ENCODE measurements at places on chromosomes 3 and 15.

GRCh38 chr15:77606142-77607034, 26.3 kb downstream of the LINGO1 start:
- DNase-seq = no peak

GRCh38 chr15:98875309-98875708, 132.3 kb downstream of the PGPEP1L start:
- DNase-seq = no peak

DNA sequence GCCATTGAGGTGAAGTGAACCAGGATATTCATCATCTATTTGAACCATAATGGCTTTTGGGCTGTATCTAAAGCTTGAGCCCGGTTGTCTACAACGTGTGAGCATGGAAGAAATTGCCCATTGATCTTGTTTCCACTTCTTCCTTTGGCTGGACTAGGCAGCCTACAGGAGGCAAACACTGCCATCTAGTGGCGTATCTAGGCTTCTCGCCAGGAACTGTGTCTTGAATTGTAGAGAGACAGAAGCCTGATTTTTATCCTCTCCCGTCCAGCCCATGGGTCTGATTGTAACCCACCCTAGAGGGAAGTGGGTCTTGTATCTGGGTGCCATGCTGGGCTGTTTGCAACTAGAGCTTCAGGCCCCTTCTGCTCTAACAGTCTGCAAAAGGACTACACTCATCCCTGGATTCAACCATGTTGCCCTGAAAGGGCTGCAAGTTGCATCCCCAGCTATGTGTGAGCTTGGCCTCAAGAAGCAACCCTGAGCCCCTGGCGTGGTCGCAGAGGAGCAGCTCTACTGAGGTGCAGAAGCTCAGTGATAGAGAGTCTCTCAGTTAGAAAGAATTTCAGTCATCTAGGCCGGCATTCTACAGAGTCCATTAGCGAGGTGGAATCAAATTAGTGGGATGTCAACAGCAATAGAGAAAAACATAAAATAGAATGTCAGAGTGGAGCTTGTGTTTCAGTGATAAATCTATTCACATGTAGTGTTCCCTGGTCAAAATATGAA, 170.2 kb upstream of the UMPS start:
- peak; percentile 62 for DNase-seq

DNA sequence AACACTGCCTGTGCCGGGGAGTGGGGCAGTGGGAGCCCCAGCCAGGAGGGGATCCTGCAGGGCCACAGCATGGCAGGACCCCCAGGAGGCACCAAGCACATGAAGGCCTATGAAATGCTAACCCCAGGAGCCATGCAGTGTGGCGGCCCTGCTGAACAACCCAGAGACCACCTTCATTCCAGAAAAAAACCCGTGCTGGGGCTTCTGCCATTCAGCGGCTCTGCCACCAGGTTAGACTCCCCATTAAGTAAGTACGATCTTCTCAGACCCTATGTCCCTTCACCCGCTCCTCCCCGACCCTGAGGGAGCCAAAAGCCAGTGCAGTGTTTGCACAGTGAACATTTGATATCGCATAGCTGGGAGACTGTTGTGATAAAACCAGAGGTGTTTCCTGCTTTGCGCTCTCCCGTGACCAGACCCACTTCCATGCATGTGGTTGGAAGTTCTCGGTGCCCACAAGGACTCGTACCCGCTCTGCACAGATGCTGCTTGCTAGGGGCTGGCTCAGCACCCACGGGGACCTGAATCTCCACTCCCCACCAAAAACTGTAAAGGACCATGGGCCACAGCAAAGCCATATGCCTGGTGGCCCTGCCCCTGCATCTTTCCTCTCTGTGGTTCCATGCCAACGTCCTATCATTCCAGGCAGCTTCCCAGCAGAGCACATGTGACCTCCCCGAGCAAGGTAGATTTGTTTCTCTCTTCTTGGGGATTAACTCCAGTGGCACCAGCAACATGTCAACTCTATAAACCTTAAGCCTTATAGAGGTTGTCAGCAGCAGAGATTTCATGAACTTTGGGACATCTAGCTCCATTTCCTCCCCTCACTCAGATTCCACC, 5.3 kb downstream of the PLA2G4D start:
- no peak for DNase-seq

- DNase-seq = no peak
These were observed 113.1 kb downstream of the TGFBR2 start for GRCh38 chr3:30719536-30719935.

- DNase-seq = no peak
These were observed 28.6 kb downstream of the CGGBP1 start for GRCh38 chr3:88030210-88030609.

- DNase-seq = no peak
These were observed 58.4 kb upstream of the GOLIM4 start for GRCh38 chr3:168154089-168154488.

- DNase-seq = peak; percentile 40
These were observed 26.5 kb downstream of the LYSMD4 start for GRCh38 chr15:99706557-99707303.

- no peak for DNase-seq
These were observed 259.1 kb upstream of the PEX5L start for GRCh38 chr3:180295811-180296210.

DNA sequence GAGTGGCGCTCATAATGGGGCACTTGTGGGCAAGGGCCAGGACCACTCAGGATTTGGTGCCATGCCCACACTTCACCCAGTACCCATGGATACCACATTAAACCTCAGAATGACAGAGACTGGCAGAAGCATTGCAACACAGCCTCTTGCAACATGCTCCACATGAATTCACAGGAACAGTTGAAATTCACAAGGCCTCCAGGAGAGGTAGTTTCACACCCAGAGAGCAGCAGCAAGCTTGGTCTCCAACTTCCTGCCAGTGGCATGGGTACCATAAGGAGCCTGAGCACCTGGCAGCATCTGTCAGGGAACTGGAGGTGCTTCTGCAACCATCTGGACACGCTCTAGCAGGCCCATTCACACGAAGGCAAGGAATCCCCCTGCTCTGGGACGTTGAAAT, 101.0 kb downstream of the OSBPL10 start:
- no peak for DNase-seq

DNA sequence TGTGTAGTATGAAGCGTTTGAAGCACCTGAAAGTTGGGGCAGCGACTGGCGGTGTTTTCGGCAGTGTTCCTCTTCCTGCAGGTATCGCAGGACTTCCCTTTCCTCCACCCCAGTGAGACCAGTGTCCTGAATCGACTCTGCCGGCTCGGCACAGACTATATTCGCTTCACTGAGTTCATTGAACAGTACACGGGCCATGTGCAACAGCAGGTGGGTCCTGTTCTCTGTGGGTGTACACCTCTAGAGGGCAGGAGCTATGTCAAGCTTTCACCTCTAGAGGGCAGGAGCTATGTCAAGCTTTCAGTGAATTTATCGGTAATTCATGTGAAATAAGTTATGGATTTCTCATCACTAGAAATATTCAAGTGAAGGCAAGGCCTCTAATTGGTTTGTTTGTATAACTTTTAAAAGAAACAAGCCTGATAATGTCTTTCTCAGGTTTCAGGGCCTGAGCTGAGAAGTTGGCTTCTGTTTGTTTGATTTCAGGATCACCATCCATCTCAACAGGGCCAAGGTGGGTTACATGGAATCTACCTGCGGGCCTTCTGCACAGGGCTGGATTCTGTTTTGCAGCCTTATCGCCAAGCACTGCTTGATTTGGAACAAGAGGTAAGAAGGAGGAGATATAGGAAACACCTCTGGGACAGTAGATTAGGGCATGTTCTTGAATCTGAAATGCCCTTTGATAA, 5.3 kb downstream of the TUBGCP4 start:
- DNase-seq = peak; percentile 33

DNA sequence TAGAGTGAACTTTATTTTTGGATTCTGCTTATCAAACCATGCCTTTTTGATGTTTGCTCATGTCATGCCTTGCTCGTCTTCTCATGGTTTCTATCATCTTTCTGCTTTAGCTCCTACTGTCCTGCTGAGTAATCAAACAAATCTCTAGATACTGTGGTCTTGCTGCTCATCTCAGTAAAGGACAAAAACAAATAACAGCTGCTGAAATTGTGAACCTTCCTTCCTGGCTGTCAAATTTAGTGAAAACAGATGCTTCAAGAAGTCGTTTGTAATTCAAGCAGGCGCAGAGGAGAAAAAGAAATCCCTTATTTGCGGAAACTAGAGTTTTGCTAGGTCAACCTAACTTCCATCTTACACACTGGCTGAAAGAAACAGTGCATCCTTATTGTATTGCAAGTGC, 616.1 kb upstream of the ALCAM start:
- no peak for DNase-seq

DNA sequence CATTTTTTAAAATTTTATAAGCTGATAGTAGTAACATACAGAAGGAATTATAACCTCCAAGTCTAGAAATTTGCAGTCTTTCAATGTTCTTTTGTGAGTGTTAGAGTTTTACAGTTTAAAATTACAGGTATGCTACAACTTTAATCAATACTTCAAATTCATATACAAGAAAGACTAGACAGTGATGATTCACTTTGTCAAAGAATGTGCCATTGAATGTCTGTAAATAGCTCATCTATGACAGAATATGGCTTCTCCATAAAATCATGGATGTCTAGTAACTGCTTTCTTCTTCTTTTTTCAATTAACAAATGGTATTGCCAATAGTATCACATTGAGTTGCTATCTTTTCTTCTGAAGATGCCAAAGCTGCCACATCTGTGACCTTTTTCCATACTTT, 4.1 kb upstream of the TSC22D2 start:
- DNase-seq = no peak

DNA sequence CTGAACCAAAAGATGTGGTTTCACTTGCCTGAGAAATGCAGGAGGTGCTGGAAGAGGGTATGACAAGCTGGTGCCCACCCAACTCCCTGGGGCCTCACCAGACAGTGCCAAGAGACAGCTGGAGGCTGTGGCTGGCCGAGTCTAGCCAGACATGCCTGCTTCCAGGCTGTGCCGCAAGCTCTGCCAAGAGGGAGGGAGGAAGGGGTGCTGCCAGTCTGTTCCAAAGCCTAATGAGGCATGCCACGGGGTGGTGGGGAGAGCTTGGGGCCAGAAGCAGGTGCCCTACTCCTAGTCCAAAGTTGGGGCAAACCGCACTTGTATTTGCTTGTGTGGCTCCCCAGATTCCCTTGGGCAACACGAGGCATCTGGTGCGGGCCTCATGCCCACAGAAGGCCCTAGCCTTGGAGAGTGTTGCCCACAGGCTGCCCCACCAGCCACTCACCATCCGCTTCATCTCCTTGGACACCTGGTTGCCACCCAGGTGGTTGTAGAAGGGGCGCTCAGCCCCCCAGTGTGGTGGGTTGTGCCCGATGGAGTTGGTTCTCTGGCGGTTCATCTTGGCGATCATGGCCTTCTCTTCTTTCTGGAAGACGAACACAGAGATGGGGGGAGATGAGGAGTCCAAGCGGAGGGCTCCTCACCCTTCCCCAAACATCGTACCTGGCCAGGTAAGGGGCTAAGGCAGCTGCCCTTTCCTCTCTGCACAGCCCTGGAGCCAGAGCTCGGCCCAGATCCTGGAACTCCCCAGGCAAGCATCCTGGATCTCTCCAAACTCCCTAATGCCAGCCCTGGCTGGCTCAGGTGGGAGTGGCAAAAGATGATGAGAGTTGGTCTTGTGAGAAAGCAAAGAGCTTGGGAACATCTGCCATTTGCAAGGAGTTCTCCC, 123.4 kb downstream of the SEC22A start:
- DNase-seq = no peak

DNA sequence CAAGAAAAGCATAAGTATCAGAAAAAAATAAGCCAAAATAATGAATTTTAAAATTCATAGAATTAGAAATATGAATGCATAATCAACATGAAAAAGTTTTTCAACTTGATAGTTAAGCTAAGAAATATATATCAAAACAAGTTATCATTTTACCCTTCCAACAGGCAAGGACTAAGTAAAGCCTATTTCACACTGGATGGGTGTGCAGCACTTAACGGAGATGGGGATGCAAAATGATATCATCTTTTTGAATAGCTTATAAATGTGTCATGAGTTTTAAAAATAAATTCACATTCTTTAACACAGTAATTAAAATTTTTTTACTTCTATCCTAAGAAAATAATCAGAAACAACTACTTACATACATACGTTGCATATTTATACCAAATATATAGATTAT, 20.9 kb downstream of the PIK3R4 start:
- no peak for DNase-seq

DNA sequence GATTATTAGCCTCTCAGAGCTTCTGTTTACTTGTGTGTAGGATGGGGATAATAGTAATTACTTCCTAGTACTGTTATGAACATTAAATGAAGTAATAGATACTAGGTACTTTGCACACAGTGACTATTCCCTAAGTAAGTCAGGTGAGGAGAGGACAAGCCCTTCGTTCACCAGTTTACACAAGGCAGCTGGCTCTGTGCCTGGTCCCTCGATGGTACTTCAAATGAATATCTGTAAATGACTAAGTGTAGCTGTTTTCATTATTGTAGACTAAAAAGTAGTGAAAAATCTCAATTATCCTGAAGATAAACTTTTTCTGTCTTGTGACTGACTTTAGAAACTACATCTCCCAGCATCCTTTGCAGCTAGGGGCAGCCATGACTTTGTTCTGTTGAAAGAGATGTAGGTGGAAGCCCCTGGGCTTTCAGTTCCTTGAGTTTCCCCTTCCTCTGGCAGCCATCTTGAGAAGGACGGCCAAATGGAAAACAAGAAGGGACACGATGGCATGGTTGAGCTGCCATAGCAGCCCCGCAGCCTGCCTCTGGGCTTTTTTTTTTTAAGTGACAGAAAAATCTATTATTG, 11.7 kb upstream of the WNT7A start:
- DNase-seq = no peak

- no peak for DNase-seq
These were observed 5.9 kb downstream of the CAMK2N2 start for GRCh38 chr3:184255291-184256039.

GRCh38 chr3:14179114-14179465, 473 bp downstream of the LSM3 start:
- no peak for DNase-seq

DNA sequence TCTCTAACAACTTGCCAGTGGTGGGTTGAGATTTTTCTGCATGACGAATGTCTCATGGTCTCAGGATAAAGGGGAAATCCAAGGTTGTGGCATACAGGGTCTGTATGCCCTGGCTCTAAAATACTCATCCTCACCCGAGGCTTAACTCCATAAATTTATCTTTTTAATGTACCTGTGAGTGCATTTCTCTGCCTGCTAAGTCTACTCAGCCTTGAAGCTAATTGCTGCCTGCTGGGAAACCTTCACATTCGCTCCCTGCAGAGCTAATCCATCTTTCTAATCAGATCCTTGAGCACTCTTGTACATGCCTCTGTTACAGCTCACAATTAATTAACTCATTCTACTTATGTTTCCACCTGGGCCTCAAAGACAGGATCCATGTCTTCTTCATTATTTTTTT, 93.8 kb downstream of the CMSS1 start:
- no peak for DNase-seq

DNA sequence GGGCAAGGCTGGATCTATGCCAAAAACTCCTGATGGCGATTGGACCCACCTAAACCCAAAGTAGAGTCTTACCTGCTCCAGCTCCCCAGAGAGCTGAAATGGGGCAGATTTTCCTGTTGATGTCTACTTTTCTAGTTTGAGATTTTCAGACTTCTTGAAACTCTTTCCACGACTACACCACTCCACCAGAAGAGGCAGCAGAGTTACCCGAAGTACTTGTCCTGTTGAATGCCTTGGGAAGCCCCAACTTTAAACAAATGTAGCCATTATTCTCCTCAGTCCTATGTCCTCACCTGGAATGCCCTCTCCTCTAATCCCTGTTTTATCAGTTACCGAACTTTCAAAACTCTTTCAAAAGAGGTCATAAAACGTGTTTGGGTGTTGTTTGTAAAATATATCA, 843.8 kb downstream of the VGLL3 start:
- no peak for DNase-seq

GRCh38 chr15:80210611-80211573, 41.1 kb downstream of the CTXND1 start:
- DNase-seq = no peak

Data from stimulated activated CD4-positive, alpha-beta T cell treated with anti-CD3 and anti-CD28 coated beads, Interleukin-2, amount 100 ng/mL, for 24 hours (primary cell).